DMS79 treated with DMSO at 0.1 percent for 48 hours (cell line): ENCODE measurements at places on chromosomes 2 and 18.
A peak's percentile ranks its signal among the peaks of the same experiment; 100 is the strongest.

GRCh38 chr2:198408171-198408570 is 603.8 kb downstream of the PLCL1 start:
- DNase-seq, result no peak

- DNase-seq, result peak; percentile 68
These were observed 229.5 kb upstream of the COPS8 start for GRCh38 chr2:236855866-236856847.

DNA sequence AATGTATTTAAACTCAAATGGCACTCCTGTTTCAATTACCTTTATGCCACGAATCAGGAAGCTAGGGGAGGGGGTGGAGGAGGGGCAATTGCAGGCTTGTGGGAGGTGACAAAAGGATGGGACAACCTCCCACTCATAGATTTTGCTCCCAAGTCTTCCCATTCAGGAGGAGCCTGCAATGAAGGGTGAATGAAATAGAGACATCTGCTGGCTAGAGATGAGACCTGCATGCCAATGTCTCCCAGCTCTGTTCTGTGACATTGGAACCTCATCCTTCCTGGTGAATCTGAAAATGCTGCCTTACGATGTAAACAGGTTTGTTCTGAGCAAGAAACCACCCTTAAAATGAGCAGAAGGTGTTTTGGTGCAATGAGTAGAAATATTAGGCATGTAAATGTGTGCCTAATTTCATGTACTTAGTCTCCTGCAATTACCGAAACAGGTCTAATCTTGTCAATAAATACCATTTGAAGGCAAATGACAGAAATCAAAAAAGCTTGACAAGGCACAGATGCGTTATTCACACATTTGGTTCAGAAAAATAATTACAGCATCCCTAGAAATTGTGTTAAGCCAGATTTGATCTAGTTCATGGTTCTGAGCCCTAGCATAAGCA is 2.7 kb upstream of the PID1 start:
- DNase-seq, result peak; percentile 45

DNA sequence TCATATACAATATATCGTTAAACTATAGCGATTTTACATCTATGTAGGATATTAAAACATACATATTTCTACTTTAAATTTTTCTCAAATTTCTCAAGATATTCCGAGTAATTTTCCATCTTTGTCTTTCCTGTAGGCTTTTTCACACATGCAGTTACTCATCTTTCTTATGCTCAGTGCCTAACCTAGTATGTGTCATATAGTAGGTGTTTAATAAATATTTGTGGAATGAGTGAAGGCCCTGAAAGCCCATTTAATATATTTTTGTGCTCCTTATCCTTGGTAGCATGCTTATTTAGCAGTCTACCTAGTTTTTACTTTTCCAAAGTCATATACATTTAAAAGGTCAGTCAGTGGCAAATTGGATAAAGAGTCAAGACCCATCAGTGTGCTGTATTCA is 67.3 kb downstream of the ITGB6 start:
- DNase-seq, result no peak

GRCh38 chr2:36002941-36003340 is 352.6 kb upstream of the CRIM1 start:
- DNase-seq, result no peak
